HCT116 (cell line): ENCODE measurements at places on chromosomes 4 and X. TPM values are rescaled to one million over a fixed set of nuclear protein-coding genes. Genes with fewer than 3 reads are reported as not detected.

KIF4A gene
- 40.3 TPM for total RNA-seq

REELD1 gene
- total RNA-seq = 0.25 TPM

ATOH1 gene
- total RNA-seq = not detected

FAAH2 gene
- total RNA-seq = 6.1 TPM

DNA sequence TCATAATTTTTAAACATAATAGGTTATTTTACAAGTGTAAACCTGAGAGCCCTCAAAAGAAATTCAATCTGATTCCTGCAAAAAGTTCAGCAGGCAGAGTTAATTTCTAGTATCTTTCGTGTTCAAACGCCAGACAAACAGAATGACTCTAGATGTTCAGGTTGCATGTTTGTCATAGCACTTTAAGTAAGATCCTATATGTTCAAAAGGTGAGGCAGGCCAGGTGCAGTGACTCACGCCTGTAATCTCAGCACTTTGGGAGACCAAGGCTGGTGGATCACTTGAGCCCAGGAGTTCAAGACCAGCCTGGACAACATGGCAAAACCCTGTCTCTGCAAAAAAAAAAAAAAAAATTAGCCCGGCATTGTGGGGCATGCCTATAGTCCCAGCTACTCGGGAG is 1.1 kb upstream of the RASSF6 start:
- DNase-seq = no peak

GRCh38 chr4:85720735-85721134 is 245.8 kb downstream of the ARHGAP24 start:
- no peak for DNase-seq

DNA sequence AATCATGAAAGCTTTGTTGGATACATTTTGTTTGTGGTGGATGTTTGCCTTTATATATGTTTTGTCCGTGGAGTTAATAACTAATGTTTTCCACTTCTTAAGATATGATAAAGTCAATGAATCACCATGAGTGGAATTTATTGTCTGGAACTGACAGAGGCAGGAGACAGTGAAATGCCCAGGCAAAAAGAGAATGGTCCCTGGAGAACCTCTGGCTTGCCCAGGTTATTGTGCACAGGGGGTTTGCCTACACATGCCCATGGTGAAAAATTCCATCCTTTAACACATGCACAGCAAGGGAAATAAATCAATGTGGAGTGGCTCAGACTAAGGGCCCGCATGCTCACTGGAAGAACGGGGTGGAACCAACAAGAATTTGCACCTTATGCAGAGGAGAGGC is 964.3 kb upstream of the GRIA3 start:
- DNase-seq = no peak
